ENCODE measurements at places on chromosomes 7 and 10. TPM values are rescaled to one million over a fixed set of nuclear protein-coding genes. Genes with fewer than 3 reads are reported as not detected.

The ADCYAP1R1 gene
- 0.06 TPM for total RNA-seq

The HTR5A gene
- total RNA-seq = not detected

The ITPRID1 gene
- not detected for total RNA-seq

The CFAP70 gene
- 0.45 TPM for total RNA-seq

GRCh38 chr10:12041766-12042408 is 722 bp downstream of the UPF2 start:
- DNase-seq = peak; percentile 26

DNA sequence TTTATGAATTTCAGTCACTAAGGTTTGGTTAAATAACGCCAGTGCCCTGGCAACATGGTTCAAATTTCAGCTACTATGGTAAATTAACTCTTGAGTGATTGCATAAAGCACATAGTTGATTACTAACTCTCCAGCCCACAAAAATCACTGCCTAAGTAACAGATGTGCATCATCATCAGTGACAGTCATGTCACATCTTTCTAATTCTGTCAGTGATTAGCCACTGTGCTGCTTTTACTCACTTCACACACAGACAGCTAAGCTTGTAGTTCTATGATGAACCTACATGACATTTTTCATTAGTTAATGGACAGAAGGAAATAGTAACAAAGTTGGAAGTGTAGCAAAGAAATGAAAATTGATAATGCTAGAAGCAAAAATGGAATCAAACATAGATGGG is 108.9 kb downstream of the DNAH11 start:
- no peak for DNase-seq

DNA sequence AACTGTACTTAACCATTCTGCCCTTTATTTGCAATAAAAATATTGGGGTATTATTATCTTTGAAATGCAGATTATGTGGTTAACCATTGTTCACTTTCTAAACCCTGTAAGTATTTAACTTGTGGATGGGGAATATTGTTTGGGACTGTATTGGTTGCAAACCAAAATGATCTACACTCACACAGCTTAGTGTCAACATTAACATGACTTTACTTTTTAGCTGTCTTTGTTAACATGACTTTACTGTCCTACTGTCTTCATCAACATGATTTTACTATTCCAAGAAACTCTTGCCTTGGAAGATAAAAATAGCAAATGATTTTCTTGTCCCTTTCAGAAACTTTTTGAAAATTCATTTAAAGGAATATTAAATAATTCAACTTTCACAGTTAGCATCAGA is 471.5 kb downstream of the GFRA1 start:
- DNase-seq = no peak

- DNase-seq = no peak
Observed at GRCh38 chr10:7045891-7046599, 364.8 kb downstream of the SFMBT2 start.

- DNase-seq = no peak
Observed at GRCh38 chr10:8927705-8928104, 873.2 kb downstream of the GATA3 start.

DNA sequence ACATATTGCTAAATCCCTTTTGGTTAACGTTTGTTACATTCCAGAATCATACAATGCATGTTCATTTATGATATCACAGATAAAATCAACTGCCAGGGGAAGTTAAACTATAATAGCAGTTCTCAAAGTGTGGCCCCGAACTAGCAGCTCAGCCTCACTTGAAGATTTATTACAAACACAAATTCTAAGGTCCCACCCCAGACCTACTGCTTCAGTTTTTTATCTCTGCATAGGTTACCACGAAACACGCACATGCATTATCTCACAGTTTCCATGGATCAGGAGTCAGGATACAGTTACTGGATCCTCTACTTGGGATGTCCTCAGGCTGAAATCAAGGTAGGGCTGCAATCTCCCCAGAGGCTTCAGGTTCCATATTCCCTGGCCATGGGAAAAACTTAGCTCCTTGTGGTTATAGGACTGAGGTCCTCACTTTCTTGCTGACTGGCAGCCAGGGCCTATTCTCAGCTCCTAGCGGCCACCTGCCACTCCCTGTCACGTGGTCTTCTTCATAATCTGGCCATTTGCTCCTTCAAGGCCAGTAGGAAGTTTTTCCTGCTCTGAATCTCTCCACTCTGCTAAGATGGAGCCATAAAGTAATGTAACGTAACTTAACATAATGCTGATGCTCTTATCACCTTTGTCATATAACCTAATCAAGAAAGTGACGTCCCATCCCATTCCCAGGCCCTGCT is 50.5 kb upstream of the YAE1 start:
- DNase-seq = no peak

DNA sequence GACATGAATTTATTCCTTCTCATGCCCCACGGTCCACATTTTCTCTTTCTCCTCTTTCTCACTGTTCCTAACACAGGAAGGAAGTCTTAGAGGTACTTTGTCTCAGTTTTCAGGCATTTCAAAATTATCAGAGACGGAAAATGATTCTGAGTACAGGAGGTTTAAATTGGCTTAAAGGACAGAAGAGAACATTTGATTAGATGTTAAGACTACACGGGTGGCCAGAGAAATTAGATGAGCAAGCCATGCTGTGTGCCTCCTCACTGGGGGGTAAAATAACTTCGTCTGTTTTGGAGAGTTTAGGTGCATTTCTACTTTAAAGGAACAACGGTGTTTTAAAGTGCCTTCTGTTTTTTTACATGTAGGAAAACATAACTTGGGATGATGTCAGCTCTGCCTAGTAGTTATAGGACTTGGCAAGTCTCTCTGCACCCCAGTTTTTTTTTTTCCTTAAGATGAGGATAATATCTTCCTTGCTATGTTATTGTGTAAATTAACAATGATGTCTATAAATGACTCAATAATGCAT is 66.9 kb downstream of the MCMBP start:
- no peak for DNase-seq

DNA sequence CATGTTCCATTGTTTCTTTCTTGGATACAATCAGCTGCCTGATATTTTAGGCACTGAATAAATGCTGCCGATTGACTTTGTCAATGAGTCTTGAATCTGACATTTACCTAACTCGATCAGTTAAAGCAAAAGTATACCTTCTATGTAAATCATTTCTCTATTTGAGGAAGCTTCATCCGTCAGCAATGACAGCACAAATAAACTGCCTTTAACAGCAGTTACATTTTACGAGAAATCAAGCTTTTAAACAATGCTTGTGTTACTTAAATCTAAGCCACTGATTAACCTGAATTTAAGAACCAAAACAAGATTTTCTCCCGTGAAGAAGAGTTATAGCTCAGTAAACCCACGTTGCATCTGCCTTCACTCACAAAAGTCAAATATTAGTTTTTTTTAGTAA is 71.3 kb downstream of the CUL1 start:
- DNase-seq = no peak

- no peak for DNase-seq
Observed at GRCh38 chr7:148135116-148135515, 455.4 kb upstream of the C7orf33 start.

- no peak for DNase-seq
Observed at GRCh38 chr7:155635817-155636216, 8.6 kb upstream of the RBM33 start.

GRCh38 chr10:121362026-121362425 is 236.2 kb downstream of the FGFR2 start:
- DNase-seq = no peak

DNA sequence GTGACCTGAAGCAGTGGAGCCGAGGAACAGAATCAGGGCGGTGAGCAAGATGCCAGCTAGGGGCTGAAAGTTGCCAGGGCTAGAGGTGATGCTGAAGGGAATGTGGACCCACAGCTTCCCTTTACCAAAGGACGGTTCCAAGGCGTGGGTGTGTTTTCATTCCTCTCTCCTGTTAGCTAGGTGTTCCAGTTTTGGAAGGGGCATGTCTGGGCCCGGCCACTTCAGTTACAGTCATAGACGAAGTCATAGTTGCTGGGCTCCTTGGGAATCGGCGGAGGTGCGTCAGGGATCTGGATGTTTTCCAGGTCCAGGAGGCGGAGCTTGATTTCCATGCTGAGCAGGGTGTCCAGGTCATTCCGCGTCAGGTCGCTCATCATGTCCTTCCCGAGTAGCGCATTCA is 131.0 kb upstream of the AOAH start:
- DNase-seq = no peak

- DNase-seq = no peak
Observed at GRCh38 chr7:30303312-30304039, 19.1 kb downstream of the ZNRF2 start.

GRCh38 chr7:8260871-8261694 is 884 bp downstream of the ICA1 start:
- DNase-seq = no peak

- DNase-seq = peak; percentile 99
Observed at GRCh38 chr10:3468919-3469638, 296.5 kb upstream of the PITRM1 start.

DNA sequence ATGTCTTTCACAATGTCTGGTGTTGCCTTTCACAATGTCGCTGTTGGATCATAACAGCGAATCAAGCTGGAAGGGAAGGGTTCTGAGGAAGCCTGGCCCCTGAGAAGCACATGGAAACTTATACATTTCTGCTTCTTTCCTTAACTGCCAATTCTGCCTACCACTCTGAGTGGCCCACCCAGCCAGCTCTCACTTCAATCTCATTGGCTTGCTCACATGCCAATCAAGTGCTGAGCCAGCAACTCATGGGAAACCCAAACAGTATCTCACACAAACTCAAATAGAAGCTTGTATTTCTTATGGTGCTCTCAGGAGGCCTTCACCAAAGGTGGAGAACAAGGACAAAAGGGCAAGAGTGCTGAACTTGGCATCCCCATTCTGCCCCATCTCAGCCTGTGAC is 117.4 kb upstream of the GPR26 start:
- no peak for DNase-seq

DNA sequence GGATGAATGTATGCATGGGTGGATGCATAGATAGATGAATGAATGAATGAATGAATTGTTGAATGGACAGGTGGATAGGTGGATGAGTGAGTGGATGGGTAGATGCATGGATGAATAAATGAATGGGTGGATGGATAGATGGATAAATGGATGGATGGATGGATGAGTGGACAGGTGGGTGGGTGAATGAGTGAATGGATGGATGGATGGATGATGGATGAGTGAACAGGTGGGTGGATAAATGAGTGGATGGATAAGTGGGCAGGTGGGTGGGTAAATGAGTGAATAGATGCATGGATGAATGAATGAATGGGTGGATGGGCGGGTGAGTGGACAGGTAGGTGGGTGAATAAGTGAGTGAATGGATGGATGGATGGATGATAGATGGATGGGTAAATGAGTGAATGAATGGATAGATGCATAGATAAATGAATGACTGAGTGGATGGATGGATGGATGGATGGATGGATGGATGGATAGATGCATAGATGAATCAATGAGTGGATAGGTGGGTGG is 72.6 kb downstream of the MYL10 start:
- DNase-seq = no peak

DNA sequence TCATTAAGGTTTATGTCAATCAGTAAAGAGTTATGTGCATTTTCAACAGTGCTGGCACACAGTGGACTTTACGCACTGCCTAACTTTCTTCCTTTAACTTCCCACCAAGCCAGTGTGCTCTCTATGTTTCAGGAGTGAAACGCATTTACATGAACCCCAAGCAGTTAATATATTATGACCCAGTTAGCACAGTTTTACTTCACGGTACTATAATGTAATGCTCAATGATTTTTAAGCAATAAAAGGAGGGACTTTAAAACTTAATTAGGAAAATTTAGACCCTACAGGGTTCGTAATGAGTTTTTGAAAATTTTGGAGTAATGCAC is 100.3 kb downstream of the C10orf90 start:
- no peak for DNase-seq

Data from LHCN-M2 (cell line).